Nephron progenitor cell (in vitro differentiated cells): ENCODE measurements at places on chromosomes 12 and 14.

GRCh38 chr12:92779902-92780301 is 77.1 kb downstream of the PLEKHG7 start:
- no peak for DNase-seq

DNA sequence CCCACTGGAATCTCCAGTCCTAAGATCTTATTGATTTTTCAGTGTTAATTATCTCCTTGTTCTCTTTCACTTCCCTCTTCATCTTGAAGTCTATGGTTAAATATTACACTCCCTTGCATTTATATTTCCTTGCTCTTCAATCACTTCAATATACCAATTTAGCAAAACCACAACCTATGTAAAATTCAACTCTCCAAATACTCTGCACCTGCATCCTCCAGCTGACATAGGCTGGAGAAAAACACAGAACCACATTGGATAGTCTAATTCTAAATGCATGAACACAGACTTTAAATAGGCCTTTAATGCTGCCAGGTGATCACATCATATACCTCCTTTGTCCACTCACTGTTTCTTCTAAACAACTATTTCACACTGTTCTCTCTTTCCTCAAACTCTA is 253.8 kb upstream of the GARIN6 start:
- no peak for DNase-seq

GRCh38 chr12:120115692-120116440 is 687 bp downstream of the RAB35 start:
- DNase-seq = no peak

GRCh38 chr12:3490895-3491144 is 183 bp upstream of the PRMT8 start:
- no peak for DNase-seq

DNA sequence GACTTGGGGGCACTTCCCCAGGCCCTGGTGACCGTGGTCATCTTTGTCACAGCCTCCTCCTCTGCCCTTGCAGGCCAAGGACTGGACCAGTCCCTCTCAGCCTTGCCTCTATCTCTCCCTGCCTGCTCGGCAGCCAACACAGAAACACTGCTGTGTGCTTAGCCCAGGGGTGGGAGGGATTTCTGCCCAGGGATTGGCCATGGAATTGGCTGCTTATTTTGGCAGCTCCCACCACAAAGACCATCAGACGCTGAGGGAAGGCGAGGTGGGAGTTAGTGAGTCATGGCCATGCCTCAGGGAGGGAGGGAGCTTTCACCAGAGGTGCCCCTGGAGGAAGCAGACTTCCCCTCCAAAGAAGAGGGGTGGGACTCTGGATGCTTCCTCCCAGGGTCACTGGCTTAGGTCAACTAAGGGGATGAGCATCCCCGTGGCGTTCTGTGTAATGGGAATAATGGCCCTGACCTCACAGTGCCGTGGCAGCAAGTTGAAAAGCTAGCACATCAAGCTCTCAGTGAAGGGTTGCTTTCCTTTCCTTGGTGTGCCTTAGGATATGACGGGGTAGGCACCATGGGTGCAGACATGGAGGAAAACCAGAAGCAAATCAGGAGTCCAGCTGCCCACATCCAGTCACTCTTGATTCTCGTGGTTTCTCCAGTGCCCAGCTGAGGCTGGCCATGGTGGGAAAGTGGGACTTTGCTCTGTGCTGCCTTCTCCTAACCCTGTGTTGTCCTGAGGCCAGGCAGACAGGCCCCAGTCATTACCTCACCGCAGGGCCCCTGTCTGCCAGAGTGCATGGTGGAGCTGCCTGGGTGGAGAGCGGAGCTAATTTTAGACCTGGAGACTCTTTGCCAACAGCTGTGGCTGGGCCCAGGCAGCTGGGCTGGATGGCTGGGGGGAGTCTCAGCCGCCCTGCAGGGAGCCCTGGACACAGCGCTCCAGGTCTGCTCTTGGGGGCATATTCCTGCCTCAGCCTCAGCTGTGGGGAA is 21.4 kb downstream of the B4GALNT3 start:
- DNase-seq = no peak

GRCh38 chr14:32256576-32256975 is 53.5 kb upstream of the RNU6-8 start:
- DNase-seq = no peak

DNA sequence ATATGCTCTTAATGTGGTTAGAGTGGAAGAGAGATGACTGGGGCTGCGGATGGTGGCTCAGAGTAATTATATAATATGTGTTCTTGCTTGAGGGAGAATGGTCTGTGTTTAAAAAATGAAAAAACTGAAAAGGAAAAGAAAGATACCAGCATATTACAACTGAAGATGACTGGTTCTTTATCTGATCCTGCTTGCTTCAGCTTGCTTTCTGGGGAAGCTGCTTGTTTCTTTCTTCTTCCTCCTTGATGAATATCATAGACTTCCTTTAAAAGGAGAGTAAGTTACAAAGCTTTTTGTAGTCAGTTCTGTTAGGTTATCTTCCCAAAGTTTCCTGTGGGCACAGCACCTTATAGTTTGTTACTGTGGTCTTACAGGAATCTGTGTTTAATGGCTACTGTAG is 210.9 kb downstream of the ERC1 start:
- DNase-seq = no peak

DNA sequence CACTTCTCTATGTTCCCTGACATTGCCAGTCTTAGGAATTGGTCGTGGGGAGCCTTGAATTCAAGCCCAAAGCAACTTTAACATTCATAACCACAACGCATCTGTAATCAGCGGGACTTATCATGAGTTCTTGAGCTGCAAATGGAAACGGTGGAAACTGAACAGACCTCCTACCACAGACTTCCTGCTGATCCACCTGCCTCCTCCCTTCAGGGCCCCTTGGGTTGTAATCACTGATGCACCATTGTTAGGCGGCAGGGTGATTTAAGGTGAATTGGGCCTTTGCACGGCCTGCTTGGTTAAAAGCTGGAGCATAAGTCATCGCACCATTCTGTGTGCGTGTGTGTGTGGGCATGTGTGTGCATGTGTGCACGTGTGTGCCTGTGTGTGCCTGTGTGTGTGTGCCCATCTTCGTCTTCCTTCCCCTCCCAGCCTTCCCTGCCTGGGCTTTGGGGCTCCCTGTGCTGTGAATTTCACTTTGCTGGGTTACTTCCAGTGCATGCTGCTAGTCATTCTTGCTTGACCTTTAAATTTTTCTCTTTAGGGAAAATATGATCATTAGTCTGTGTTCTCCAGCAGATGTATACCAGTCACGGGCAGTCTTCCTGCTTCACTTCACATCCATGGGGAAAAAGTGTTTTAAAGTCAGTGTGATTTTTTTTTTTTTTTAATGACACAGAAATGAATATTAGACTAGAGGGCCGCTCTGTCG is 29.1 kb downstream of the CHST11 start:
- no peak for DNase-seq

DNA sequence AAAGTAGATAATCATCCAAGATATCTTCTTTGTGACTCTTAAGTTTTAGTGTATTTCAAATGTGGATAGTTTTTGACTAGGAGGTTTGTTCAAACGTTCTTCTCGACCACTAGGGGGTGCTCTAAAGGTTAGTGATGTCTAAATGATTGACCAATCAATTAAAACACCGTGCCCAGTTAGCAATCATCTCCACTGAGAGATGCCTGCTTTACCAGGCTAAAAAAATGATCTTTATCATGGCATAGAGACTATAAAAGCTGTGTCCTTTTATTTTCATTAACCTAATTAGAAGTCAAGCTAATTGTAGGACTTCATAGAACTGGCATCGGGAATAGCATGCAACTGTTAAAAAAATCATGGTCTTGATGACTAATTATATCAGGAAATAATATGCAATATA is 153.9 kb downstream of the PRKCH start:
- peak; percentile 24 for DNase-seq

DNA sequence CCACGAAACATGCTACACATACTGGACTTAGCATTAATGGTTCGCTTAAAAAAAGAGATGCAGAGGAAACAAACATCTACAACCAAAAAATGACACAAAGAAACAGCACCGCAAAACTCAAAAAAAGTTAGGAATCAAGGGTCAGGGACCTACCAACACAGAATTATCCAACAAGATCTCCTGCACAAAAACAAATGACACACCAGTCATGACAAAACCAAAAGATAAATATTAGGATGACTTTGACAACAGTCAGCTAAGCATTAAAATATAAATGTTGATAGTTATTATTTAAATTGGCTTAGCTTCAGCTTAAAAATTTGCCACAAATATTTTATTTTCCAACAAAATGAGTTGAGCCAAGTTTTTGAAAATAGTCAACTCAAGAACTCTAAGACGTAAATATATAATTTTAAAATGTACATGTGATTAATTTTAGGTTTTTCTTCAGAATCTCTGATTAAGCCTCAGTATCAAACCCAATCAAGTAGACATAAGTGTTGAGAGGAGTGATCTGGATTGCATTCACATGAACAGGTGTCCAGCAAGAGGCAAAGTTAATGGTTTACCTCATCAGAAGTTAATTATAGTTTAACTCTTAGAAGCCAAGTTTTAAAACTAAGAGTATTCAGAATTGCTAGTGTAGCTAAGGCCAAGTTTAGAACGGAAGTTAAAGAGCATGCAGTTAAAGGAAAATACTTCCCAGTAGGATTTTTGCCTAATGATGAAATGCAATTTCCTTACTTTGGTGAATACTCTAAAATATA is 79.9 kb downstream of the HEATR5A start:
- DNase-seq = no peak

- no peak for DNase-seq
Measured at GRCh38 chr12:31849090-31849687, 110.0 kb upstream of the RESF1 start.

DNA sequence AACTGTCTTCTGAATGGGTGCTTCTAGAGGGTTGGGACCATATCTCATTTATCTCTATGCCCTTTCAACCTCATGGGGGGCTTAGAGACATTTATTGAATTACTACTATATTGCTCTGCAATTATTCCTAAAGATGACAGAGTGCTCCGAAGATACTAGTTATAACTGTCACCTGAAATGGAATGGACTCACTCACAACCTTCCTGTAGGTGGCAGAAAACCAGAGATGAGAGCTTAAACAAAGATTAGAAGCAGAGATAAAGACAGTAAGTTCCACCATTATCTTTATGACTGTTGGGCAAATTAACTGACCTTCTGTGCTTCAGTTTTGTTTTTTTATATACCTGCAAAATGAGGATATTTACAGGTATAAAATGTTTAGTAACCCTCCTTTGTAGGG is 31.5 kb upstream of the GTF2A1 start:
- DNase-seq = no peak

DNA sequence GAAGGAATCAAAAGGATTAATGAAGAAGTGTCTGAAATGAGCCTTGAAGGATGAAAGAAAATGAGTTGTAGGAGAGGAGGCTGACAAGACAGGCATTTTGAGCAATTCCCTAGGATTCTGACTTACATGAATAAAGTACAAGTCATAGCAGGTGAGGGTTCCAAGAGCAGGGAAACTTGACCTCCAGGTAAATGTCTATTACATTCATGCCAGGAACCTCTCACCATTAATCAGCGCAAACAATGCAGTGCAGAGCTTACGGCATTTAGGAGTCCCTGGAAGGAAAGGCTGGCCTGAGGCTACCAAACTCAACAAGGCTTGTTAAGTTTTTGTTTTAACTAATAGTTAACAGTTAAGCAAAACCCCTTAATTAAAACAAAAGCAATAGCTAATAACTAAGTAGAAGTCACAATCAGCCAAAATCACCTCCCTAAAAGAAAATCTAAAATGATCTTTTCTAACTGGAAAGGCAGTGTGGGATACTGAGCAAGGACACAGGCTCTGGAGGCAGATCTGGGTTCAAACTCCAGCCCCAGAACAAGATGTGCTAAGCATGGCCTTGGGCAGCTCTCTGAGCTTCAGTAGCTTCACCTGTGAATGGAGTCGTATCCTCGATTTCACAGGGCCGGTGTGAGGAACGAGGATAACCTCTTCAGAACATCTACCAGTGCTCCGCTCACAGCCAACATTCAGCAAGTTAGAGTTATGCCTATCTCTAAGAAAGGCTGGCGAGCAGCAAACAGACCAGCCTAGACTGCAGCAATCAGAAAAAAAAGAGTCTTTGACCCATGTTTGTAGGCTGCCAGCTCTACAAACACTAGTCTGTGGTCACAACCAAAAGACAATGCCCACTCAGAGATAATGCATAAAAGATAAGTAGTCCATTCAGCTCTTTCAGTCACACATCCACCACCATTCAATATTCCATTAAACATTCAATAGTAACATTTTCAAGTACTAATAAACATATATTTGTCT is 16.9 kb downstream of the PPTC7 start:
- no peak for DNase-seq

- DNase-seq = no peak
Measured at GRCh38 chr12:13591488-13591887, 389.9 kb downstream of the GRIN2B start.

DNA sequence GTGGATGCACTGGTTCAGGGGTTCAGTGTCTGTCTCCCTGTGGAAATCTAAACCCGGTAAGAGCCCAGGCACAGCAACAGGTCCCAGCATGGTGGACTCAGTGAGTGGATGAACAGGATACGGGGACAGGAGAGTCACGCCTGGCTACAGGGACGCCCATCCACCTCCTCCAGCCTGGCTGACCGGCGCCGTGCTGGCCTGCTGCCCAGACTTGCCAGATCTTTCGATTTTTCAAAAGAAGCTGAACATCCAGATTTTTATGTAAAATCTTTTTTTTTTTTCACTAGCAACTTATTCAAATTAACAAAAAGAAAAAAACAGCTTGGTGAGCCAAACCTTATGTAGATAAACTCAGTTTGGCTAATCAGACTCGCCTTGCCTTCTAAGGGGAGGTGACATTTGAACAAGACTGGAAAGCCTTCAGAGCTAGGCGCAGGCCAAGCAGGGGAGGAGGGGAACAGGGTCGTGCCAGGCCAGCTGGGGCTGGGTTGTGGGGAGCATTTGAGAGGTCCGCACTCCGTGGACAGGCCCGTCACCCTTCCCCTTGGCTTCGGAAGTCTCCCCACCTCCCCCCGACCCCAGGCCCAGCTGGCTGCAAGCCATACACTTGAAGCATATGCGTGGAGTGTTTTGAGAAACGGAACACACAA is 87.8 kb upstream of the NCOR2 start:
- DNase-seq = no peak

DNA sequence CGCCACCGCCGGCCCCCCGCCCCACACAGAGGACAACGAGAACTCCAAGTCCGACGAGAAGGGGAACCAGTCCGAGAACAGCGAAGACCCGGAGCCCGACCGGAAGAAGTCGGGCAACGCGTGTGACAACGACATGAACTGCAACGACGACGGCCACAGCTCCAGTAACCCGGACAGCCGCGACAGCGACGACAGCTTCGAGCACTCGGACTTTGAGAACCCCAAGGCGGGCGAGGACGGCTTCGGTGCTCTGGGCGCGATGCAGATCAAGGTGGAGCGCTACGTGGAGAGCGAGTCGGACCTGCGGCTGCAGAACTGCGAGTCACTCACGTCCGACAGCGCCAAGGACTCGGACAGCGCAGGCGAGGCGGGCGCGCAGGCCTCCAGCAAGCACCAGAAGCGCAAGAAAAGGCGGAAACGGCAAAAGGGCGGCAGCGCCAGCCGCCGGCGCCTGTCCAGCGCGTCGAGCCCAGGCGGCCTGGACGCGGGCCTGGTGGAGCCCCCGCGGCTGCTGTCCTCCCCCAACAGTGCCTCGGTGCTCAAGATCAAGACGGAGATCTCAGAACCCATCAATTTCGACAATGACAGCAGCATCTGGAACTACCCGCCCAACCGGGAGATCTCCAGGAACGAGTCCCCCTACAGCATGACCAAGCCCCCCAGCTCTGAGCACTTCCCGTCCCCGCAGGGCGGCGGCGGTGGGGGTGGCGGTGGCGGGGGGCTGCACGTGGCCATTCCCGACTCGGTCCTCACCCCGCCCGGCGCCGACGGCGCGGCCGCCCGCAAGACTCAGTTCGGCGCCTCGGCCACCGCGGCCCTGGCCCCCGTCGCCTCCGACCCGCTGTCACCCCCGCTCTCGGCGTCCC is 150.9 kb downstream of the EGLN3 start:
- no peak for DNase-seq
